Aorta (tissue), 5 donors: ENCODE measurements at places on chromosomes 16 and 17.

GRCh38 chr17:68450391-68450790 is 6.9 kb downstream of the WIPI1 start:
- DNase-seq = no peak

DNA sequence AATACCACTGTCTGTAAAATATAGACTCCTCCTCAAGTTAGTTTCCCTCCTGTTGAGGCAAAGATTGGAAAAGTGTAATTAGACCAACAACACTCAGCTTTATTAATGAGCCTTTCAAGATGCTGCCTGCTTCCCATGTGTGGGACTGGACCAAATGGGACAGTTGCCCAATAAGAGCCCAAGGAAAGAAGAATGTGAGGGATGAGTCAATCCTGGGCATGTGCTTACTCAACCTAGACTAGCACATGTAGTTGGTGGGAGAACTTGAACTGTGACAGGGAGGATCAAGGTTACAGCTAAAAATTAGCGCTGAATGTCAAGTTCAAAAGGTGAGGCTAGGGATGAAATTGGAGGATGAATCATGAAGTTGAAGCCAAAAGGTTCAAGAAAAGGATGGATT is 435.5 kb downstream of the CA10 start:
- no peak for DNase-seq

GRCh38 chr17:9204637-9205329 is 183.5 kb downstream of the NTN1 start:
- no peak for DNase-seq

DNA sequence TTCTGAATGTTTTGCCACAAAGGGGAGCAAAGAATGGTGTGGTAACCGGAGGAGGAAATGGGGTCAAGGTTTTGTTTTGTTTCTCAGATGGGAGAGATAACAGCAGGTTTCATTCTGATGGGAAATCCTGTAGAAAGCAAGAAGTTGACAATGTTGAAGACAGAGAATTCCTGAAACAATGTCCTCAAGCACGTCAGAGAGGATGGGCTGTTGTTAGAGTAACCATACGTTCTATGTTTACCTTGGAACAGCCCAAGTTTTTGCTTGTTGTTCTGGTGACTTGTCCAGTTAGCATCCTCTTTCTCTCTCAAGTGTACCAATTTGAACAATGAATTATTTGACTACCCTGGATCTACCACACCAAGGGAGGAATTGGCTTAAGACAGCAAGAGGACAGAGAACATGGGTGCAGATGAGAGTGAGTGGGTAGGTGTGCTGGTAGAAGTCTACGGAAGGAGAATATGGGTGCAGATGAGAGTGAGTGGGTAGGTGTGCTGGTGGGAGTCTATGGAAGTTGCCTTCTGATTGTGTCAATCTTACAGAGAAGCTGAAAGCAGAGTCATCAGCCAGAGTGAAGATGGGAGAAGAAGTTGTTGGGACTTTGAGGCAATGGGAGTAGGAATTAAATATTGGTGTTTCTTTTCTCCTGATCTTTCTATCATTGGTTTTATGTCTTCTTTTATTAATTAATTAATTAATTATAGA is 14.8 kb upstream of the NSRP1 start:
- no peak for DNase-seq

- no peak for DNase-seq
These were observed 450.8 kb downstream of the HAPSTR1 start for GRCh38 chr16:9542165-9542755.

DNA sequence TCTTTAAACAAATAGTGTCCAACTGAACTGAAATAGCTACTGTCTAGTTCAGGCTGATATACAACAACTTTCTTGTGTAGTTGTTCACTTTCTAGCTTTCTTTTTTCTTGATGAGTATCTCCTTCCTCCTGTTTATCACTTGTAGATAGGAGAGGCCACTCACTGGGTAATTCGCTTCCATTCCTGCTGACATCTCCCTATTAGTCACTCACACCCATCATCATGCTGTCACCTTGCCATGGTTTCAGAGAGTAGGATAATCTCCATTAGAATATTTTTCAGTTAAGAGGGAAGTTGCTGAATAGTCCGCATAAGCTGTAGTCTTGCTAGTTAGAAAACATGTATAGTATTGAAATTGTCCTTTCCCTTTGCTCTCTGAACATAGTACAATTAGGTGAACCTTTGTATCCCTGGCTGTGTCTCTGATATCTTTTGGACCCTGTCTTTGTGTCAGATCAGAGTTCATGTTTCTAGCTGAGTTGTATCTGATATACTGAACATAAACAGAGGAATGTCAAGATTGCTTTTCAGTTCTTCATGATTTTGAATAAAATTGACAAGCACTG is 64.4 kb upstream of the RASL10B start:
- no peak for DNase-seq
